Stimulated activated CD8-positive, alpha-beta memory T cell treated with anti-CD3 and anti-CD28 coated beads, Interleukin-2, amount 100 ng/mL, for 48 hours (primary cell): ENCODE measurements at places on chromosomes 4 and X.

DNA sequence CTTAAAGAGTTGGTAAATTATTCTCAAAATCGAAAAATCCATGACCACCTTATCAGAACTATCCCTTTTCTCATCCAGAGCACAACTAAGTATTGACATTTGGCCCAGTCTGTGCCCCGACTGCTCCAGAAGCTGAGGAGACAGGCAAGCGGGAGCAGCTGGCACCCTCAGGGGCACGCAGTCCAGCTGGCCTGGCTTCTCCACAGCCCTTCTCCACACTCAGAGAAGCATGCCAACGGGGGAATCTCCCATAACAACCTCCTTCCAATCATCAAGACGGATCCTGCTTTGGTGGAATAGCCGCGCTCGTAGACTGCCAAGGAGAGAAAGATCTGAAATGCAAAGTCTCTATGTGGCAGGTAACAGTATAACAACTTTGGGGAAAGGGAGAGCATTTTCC lies 85.4 kb downstream of the AFAP1 start:
- no peak for DNase-seq

DNA sequence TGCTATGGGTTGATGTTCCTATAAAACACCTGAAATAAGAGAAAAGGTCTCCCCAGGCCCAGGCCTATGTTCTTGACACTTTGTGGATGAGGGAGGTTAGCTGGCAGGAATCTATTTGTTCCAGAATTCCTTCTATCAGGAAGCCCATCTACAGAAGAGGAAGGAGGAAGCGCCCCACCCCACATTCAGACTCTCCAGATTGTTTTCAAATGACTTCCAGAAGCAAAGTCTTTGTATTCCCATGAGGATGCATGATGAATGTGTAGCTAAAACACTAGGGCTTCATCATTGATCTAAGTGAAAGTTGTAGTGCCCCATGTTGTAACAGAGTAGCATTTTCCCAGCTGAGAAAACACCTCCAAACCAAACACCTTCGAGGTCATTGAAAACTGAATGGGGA lies 16.4 kb downstream of the OTC start:
- DNase-seq: no peak

DNA sequence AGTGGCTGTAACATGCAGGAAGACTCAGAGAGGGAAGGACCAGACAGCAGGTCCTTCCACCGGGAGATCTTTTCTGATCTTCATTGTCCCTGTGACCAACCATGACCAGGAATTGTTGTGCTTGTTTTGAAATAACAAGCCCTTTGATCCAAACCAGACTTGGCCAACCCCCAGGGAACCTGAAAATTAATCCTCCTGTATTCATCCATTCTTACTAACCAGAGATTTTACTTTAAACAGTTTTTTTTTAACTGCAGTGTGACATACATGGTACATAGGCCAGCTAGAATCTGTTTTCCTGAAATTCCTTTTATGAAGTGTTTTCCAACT lies 4.0 kb downstream of the WFS1 start:
- no peak for DNase-seq

- no peak for DNase-seq
Observed at GRCh38 chrX:40227125-40227524, 129.4 kb upstream of the BCOR start.

DNA sequence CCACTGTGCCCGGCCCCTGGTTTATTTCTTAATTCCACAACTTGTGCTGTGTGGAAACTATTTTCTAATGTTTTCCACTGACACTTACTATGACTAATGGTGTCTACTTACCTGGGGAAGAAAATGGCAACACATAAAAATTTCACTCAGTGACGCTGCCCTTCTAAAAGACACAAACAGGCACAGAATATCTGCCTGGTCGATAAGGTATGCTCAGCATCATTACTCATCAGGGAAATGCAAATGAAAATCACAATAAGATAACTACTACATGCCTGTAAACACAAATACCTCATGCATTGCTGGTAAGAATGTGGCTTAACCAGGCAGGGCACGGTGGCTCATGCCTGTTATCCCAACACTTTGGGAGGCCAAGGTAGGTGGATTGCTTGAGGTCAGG lies 61.6 kb downstream of the UBE2K start:
- DNase-seq: no peak

GRCh38 chr4:78753091-78753490 lies 23.1 kb upstream of the BMP2K start:
- DNase-seq: no peak

DNA sequence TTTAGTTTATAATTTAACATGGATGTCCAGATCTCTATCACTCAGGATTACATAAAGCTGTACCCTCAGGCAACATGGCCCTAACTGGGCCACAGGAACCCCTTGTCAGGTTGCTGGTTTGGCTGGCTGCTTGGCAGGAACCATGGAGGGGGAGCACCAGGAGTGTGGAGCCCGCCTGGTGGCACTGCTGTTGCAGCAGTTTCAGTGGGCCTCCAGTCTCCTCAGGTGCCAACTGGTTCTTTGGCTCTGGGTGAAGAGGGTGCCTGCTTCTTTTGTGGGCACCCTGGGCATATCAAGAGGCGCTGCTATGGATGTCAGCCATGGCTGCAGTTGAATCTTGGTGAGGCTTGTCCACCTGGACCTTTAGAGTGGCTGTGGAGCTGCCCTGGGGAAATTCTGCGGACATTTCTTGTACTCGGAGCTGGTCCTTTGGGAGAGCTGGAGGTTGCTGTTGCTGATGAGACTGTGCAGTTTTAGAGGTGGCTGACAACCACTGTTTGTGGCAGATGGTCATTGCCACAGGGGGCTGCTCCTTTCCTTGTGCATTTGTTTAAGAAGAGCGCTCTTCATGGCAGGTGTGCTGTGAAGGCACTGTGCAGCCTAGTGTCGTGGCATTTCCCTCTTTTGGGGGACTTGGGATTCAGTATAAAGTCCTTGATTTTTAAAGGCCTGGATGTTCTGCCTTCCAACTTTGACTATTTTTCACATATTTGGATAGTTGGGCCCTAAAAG lies 10.3 kb upstream of the SMIM14 start:
- DNase-seq: no peak

- DNase-seq: no peak
Observed at GRCh38 chrX:45353456-45353855, 152.8 kb upstream of the DIPK2B start.

- DNase-seq: no peak
Observed at GRCh38 chr4:145541346-145541745, 59.7 kb downstream of the SMAD1 start.

GRCh38 chrX:109472939-109473735 lies 8.7 kb downstream of the GUCY2F start:
- peak; percentile 15 for DNase-seq

- no peak for DNase-seq
Observed at GRCh38 chrX:43655151-43656004, 721 bp upstream of the MAOA start.

DNA sequence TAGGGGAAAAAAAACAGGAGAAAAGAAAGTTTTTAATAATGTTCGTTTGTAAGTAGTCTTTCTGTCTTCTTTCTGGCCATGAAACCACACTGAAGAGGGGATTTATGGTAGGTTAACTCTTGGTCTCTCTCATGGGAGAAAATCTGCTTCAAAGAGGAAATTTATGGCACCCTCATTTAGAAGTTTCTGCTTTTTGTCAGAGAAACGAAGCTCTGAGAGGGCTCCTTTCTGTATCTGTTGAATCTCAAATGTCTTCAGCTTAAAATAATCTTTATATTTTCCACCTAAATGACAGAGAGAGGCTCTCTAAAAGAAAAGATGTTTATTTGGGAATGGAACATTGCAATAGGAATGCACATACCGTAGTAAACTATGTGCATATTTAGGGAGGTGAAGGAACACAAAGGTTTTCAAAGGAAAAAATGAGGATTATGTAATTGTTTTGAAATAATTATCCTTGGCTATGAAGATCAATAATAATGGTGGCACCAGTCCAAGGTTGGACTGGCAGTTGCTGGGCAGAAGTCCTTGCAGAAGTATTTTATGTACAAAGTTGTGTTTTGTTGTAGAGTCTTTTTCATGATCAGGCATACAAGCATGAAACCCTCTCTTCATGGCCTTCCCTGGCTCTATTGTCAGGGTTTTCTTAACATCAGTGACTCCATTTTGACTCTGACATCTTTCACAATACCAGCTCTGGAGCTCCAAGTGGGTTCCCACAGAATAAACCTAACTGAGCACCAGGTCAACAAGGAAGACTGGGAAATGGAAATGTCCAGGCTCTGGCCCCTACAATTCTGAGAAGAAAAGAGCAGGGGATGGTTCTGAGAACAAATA lies 53.0 kb upstream of the HPSE start:
- no peak for DNase-seq

- DNase-seq: peak; percentile 52
Observed at GRCh38 chrX:150200820-150201287, 162.3 kb upstream of the MAMLD1 start.

- no peak for DNase-seq
Observed at GRCh38 chr4:100848841-100849240, 331.0 kb upstream of the EMCN start.

DNA sequence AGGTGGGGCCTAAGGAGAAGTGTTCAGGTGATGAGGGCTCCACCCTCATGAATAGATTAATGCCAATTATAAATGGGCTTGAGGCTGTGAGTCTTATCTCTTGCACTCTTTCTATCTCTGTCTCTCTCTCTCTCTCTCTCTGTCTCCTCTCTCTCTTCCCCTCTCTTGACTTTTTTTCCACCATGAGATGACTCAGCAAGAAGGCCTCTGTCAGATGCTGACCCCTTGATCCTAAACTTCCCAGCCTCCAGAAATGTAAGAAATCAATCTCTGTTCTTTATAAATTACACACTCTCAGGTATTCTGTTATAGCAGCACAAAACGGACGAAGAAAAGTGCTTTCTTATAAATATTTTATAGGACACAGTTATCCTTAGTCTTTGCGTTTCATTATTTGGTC lies 184.9 kb upstream of the PCDH7 start:
- no peak for DNase-seq

DNA sequence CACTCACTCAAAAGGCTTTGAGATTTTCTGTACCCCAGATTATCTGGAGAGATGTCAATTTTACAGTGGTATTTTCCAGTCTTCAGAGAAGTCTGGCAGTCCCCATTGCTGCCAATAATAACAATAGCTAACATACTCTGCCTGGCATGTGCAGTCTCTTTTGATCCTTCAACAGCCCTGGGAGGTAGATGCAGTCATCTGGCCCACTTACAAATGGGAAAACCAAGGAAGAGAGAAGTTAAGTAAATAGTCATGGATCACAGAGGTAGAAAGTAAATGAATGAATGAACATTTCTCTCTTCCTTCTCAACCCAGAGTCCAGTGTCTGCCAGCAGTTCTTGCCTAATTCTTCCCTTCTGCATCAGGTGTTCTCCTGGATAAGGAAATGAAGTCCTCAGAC lies 113.0 kb upstream of the EDNRA start:
- DNase-seq: no peak

DNA sequence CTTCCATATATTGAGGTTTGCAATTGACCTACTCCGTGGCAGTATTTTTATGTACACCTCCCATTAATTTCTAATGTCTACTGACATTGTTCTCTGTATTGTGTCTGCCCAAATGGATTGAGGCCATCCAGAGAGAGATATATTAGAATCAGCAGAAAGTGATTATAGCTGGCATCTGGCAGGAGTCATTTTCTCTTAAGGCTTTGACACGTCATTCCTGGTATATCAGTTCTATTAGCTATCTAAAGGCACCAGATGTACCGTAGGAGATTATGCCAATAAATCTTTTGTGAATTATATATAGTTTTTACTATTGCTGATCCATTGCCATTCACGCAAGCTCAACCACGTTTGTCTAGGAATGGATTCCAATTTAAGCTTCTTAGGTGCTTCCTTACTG lies 1026.4 kb upstream of the IGFBP7 start:
- DNase-seq: no peak

DNA sequence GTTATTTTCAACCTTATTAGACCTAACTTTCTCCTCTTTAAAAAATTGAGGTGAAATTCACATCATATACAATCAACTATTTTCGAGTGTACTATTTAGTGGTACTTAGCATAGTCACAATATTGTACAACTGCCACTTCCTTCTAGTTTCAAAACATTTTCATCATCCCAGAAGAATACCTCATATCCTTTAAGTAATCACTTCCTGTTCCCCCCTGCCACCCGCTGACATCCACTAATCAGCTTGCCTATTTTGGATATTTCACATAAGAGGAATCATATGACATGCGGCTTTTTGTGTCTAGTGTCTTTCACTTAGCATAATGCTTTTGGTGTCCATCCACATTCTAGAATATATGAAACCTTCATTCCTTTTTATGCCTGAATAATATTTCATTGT lies 10.0 kb upstream of the PPA2 start:
- DNase-seq: no peak

DNA sequence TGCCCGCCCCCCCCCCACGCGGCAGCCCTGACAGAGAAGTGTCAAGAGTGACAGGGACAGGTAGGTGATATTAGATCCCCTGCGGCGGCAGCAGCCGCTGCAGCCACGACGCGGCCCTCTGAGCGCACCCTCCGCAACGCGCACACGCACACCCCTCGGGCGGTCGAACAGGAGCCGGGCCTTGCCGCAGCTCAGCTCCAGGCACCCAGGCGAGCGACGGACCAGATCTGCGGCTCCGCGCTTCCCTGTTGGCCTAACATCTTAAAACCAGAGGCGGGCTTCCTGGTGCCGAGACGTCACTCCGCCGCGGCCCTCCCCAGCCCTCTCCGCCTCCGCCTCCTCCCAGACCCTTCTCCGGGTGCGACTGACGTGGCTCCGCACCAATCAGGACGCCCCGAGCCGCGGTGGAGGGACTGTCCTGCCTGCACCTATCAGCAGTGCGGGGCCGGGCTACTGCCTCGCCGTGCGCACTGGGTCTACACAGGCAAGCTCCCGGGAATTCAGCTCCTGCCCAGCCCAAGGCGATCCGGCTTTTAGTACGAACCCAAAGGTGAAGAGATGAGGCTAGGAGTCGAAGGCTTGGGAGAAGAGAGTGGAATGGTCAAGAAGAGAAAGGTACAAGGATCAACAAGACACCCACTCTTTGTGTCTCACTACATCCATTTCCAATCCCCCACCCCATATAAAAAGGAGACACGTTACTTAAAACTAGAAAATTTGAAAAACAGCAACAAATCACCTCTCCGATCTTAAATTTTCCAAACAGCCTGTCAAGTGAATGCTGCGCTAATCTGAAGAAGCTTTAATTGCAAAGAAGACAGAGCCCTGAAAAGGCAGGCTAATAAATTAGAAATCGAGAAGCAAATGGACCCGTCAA lies at the start of gene PITX2:
Gene PITX2 (minus strand): TSS at position 237 of the 877 bp plus-strand sequence. CDS start 617 bp downstream, outside the sequence.
- peak; percentile 43 for DNase-seq
